ENCODE measurements at places on chromosomes 11 and 22. TPM values are rescaled to one million over a fixed set of nuclear protein-coding genes. Genes with fewer than 3 reads are reported as not detected.
A peak's percentile ranks its signal among the peaks of the same experiment; 100 is the strongest.

The SCGB1A1 gene
- not detected for total RNA-seq

GRCh38 chr22:35598396-35598710 is 18.8 kb downstream of the MB start:
- H3K36me3 ChIP-seq = no peaks in the 10 kb centered on the region
- H3K27ac ChIP-seq = no peak overlapping the region
- no peak overlapping the region for H3K4me3 ChIP-seq
- H3K27me3 ChIP-seq = peaks cover 2% of the 10 kb centered on the region

DNA sequence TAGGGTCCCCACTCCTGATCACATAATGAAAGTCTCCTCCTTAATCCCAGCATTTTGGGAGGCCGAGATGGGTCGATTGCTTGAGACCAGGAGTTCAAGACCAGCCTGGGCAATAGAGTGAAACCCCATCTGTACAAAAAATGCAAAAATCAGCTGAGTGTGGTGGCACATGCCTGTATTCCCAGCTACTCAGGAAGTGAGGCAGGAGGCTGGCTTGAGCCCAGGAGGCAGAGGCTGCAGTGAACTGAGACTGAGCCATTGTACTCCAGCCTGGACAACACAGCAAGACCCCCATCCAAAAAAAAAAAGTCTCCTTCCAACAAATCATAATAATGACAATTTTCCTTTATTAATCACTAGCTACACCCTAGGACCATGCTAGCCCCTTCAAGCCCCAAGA is 15.1 kb downstream of the ZMAT5 start:
- DNase-seq = no peak
- H3K4me1 ChIP-seq = peaks cover 24% of the 10 kb centered on the region
- H3K36me3 ChIP-seq = no peaks in the 10 kb centered on the region
- H3K4me3 ChIP-seq = no peak overlapping the region
- no peaks in the 10 kb centered on the region for H3K27me3 ChIP-seq
- peak overlapping the region; percentile 81 for H3K27ac ChIP-seq

The NXPE1 gene
- total RNA-seq = not detected

The SLC5A12 gene
- total RNA-seq = not detected

- DNase-seq = no peak
- no peaks in the 10 kb centered on the region for H3K36me3 ChIP-seq
- no peak overlapping the region for H3K27ac ChIP-seq
- H3K4me1 ChIP-seq = no peaks in the 10 kb centered on the region
These were observed 17.6 kb downstream of the C22orf31 start for GRCh38 chr22:29043906-29044575.

The NAALADL1 gene
- 34.7 TPM for total RNA-seq

- H3K27me3 ChIP-seq = peaks cover 3% of the 10 kb centered on the region
- H3K4me1 ChIP-seq = no peaks in the 10 kb centered on the region
- DNase-seq = no peak
- no peaks in the 10 kb centered on the region for H3K36me3 ChIP-seq
- no peak overlapping the region for H3K27ac ChIP-seq
- peak overlapping the region; percentile 62 for H3K4me3 ChIP-seq
These were observed 59.1 kb downstream of the IGLL1 start for GRCh38 chr22:23520863-23521440.

DNA sequence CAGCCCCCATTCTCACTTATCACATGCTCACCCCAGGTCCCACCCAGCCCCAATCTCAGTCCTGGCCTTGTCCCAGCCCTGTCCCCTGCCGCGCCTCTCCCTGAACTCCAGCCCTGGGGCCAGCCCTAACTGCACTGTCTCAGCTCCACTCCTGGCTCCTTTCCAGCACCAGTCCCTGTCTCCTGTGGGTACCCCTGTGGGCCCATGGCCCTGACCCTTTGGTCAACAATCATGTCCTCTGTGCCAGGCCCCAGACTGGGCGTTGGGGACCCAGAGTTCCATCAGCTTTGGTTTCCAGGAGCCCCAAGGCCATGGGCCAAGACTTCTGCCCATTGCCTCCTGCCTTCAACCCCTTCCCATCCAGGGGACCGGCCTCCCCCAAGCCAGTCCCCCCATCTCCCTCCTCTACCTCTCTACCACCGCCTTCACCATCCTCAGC is 757 bp downstream of the SPI1 start:
- DNase-seq = no peak
- peaks cover 10% of the 10 kb centered on the region for H3K4me1 ChIP-seq
- no peaks in the 10 kb centered on the region for H3K36me3 ChIP-seq
- peak overlapping the region; percentile 45 for H3K4me3 ChIP-seq

- no peaks in the 10 kb centered on the region for H3K36me3 ChIP-seq
- H3K4me1 ChIP-seq = no peaks in the 10 kb centered on the region
- no peak overlapping the region for H3K27ac ChIP-seq
- H3K4me3 ChIP-seq = no peak overlapping the region
- H3K27me3 ChIP-seq = peaks cover 5% of the 10 kb centered on the region
- DNase-seq = no peak
These were observed 137.1 kb upstream of the CTSC start for GRCh38 chr11:88474655-88475054.

DNA sequence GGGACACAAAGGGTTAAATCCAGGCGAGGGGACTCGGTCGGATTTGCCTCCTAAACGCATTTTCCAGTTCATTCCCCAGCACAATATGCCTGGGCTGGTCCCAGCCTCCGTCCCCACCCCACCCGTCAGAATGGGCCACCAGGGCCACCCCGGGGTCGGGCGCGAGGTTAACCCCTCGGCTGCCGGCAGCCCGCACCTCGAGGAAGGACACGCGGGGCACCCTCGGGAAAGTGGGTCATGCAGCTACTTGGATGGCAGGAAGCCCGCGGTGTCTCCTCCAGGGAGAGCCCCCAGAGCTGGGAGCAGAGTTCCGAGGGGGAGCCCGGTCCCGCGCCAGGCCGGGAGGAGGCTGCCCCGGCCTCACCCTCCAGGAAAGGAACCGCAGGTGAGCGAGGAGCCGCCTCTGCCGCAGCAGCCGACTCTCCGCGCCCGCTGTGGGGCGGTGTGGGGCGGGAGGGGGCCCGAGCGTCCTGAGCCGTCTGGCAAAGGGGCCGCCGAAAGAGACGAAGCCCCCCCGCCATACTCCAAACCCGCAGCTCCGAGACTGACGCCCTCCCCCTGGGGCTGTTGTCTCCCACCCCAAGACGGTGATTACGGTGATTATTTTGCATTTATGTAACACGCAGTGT is 1.4 kb downstream of the NECTIN1 start:
- no peak overlapping the region for H3K27ac ChIP-seq
- H3K4me1 ChIP-seq = peaks cover 10% of the 10 kb centered on the region
- H3K4me3 ChIP-seq = peak overlapping the region; percentile 87
- peaks cover 17% of the 10 kb centered on the region for H3K27me3 ChIP-seq
- H3K36me3 ChIP-seq = no peaks in the 10 kb centered on the region

DNA sequence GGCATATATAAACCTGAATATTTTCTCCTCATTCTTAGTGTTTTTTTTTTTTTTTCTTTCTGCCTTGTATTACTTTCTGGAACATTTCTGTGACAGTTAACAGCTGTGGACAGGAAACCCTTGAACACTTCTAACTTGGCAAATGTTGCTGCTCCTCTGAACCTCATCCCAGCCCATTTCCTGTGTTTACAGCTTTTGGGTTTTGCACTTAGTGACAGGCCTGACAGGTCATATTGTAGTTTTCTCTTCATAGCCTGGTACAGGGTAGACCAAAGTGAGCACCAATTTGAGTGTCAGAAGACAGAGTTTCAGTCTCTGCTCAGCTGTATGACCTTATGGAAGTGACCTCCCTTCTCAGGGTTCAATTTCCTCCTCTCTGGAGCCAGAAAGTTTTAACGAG is 91.6 kb downstream of the STIM1 start:
- H3K27me3 ChIP-seq = no peaks in the 10 kb centered on the region
- peaks cover 83% of the 10 kb centered on the region for H3K4me1 ChIP-seq
- H3K4me3 ChIP-seq = peak overlapping the region; percentile 69
- H3K36me3 ChIP-seq = peaks cover 15% of the 10 kb centered on the region
- DNase-seq = peak; percentile 86

The KIF18A gene
- 8.1 TPM for total RNA-seq

The ADAMTS8 gene
- not detected for total RNA-seq

- H3K4me3 ChIP-seq = no peak overlapping the region
- H3K4me1 ChIP-seq = peaks cover 21% of the 10 kb centered on the region
- no peak overlapping the region for H3K27ac ChIP-seq
These were observed 6.2 kb downstream of the AMOTL1 start for GRCh38 chr11:94774345-94774744.

The HSD17B12 gene
- 52.4 TPM for total RNA-seq

GRCh38 chr11:70068950-70069349 is 9.2 kb upstream of the ANO1 start:
- H3K4me1 ChIP-seq = peaks cover 3% of the 10 kb centered on the region
- H3K36me3 ChIP-seq = no peaks in the 10 kb centered on the region
- no peak overlapping the region for H3K27ac ChIP-seq

DNA sequence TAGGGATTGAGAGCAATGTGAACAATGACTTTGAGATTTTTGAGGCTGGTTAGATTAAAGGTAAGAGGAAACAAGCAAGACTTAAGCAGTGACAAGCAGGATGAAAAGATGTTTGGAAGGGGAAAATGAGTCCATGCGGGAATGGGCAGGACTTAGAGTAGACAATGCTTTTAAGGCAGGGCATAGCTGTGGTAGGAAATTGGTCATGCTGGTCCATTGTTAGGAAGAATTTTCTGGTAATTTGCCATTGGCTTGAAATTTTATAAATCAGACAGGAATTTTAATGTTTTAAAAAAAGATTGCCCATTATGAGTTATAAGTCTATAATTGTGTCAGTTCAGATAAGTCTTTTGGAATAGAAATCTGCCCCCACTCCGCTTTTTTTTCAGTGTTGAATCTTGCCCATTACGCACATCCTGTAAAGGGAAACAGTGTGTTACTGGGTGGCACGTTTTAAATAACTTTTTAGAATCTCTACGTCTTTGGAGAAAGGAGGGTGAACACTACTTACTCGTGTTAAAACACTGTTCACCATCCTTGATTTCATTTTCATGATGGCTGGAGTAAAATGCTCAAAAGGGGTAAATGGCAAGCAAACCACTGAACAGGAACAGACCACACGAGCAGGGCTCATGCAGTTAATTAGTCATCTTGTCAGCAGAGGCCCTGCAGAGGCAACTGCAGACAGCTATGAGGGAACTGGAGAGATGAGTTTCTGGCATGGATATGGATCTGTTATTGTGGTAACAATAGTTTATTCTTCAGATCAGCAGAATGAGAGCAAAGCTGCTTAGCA is 25.0 kb downstream of the SWAP70 start:
- no peaks in the 10 kb centered on the region for H3K27me3 ChIP-seq
- H3K4me3 ChIP-seq = no peak overlapping the region
- no peak overlapping the region for H3K27ac ChIP-seq
- no peak for DNase-seq

GRCh38 chr11:58905011-58905720 is 34.1 kb upstream of the GLYATL1 start:
- H3K27me3 ChIP-seq = peaks cover 61% of the 10 kb centered on the region
- H3K4me1 ChIP-seq = no peaks in the 10 kb centered on the region
- no peak overlapping the region for H3K27ac ChIP-seq

DNA sequence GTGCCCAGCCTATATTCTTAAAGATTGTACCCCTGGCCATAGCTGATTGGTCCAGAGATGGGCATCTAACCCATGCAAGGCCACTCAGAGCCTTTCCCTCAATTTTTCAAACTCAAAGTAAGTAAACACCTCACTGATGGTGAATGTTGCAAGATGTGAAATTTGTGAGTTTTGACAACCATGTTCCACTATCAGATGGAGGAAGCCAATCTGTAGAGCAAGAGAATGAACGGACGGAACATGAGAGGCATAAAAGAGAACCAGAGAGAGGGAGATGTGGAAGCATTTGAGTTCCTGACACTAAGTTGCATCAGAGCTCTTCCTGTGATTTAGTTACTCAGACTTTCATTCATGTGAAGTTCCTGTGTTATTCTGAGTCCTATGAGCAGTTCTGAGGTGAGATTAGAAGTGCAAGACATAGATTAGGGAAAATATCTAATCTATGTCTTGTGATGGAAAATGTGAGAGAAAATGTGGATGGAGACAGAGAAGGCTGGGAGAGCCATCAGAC is 73.3 kb downstream of the PRSS23 start:
- H3K27me3 ChIP-seq = no peaks in the 10 kb centered on the region
- no peaks in the 10 kb centered on the region for H3K36me3 ChIP-seq
- no peaks in the 10 kb centered on the region for H3K4me1 ChIP-seq
- no peak for DNase-seq
- no peak overlapping the region for H3K27ac ChIP-seq

DNA sequence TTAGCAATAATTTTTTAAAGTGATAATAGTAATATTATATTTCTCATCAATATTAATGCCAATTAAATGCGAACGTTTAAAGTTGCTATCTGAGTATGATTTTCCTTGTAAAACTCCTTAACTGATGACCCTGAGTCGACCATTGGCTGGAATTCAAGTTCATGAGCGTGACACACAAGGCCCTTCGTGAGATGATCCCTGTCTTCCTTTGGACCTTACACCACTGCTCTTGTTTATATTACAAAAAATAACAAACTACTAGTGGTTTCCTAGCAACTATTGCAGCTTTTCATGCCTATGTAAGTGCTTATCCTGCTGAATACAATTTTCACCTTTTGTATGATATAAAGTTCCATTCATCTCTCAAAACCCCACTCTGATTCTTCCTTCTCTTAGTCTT is 752.9 kb downstream of the CNTN5 start:
- H3K4me1 ChIP-seq = no peaks in the 10 kb centered on the region
- H3K36me3 ChIP-seq = no peaks in the 10 kb centered on the region
- no peak overlapping the region for H3K27ac ChIP-seq
- H3K27me3 ChIP-seq = no peaks in the 10 kb centered on the region
- no peak for DNase-seq

- H3K4me1 ChIP-seq = peaks cover 9% of the 10 kb centered on the region
- no peak for DNase-seq
- H3K27me3 ChIP-seq = no peaks in the 10 kb centered on the region
- H3K4me3 ChIP-seq = no peak overlapping the region
- H3K27ac ChIP-seq = no peak overlapping the region
These were observed 37.7 kb upstream of the CD44 start for GRCh38 chr11:35101223-35101622.

- no peak overlapping the region for H3K27ac ChIP-seq
- no peak for DNase-seq
- H3K36me3 ChIP-seq = no peaks in the 10 kb centered on the region
- H3K4me1 ChIP-seq = no peaks in the 10 kb centered on the region
- peaks cover 5% of the 10 kb centered on the region for H3K27me3 ChIP-seq
- no peak overlapping the region for H3K4me3 ChIP-seq
These were observed 8.7 kb downstream of the OR52A5 start for GRCh38 chr11:5129457-5129877.

DNA sequence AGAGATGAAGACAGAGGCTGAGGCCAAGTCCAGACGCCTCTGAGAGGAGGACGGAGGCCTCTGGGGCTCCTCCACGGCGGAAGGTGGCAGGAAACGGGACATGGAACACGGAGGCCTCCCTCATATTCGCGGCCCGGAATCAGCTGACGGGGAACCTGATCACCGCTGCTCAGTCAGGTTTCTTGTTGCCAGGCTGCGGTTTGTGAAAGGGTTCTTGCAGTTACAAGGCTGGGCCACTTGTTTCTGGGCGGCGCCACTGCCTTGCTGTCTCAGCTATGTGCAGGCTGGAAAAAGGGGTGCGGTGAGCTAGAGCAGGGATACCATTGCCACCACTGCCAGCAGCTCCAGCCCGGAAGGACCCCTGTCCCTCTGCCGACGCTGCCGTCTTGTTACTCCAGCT is 10.0 kb upstream of the MMP1 start:
- H3K4me1 ChIP-seq = no peaks in the 10 kb centered on the region
- H3K4me3 ChIP-seq = no peak overlapping the region
- no peak overlapping the region for H3K27ac ChIP-seq
- H3K36me3 ChIP-seq = no peaks in the 10 kb centered on the region
- no peak for DNase-seq

The SYCE3 gene
- total RNA-seq = not detected

GRCh38 chr11:93577286-93577685 is 34.1 kb upstream of the SMCO4 start:
- no peak for DNase-seq
- no peak overlapping the region for H3K27ac ChIP-seq
- H3K4me3 ChIP-seq = no peak overlapping the region
- no peaks in the 10 kb centered on the region for H3K36me3 ChIP-seq

Data from natural killer cell treated with Interleukin-12 subunit alpha and Interleukin-12 subunit beta and Interleukin-15 and Interleukin-18, amount 100 ng/mL, for 72 hours (primary cell).